Activated CD4-positive, alpha-beta T cell treated with anti-CD3 and anti-CD28 coated beads, Interleukin-2, amount 10 ng/mL, durations not matched to agents 7 days and 5 days (primary cell): ENCODE measurements at places on chromosomes 7 and 10. TPM values are rescaled to one million over a fixed set of nuclear protein-coding genes. Genes with fewer than 3 reads are reported as not detected.
A peak's percentile ranks its signal among the peaks of the same experiment; 100 is the strongest.

GRCh38 chr7:7861211-7861633 lies 107.4 kb upstream of the GLCCI1 start:
- no peaks in the 10 kb centered on the region for H3K27me3 ChIP-seq
- no peak overlapping the region for H3K4me3 ChIP-seq
- H3K36me3 ChIP-seq: no peaks in the 10 kb centered on the region
- H3K4me1 ChIP-seq: peaks cover 4% of the 10 kb centered on the region
- DNase-seq: no peak

- H3K27me3 ChIP-seq: no peaks in the 10 kb centered on the region
- H3K4me3 ChIP-seq: no peak overlapping the region
- H3K27ac ChIP-seq: no peak overlapping the region
- DNase-seq: no peak
- peaks cover 7% of the 10 kb centered on the region for H3K36me3 ChIP-seq
Observed at GRCh38 chr10:89235073-89235798, 16.3 kb downstream of the LIPA start.

GRCh38 chr7:38178695-38179344 lies 775 bp downstream of the STARD3NL start:
- H3K27ac ChIP-seq: peak overlapping the region; percentile 89
- no peak for DNase-seq
- H3K36me3 ChIP-seq: peaks cover 4% of the 10 kb centered on the region
- H3K4me1 ChIP-seq: peaks cover 32% of the 10 kb centered on the region
- peak overlapping the region; percentile 91 for H3K4me3 ChIP-seq
- H3K27me3 ChIP-seq: peaks cover 6% of the 10 kb centered on the region

DNA sequence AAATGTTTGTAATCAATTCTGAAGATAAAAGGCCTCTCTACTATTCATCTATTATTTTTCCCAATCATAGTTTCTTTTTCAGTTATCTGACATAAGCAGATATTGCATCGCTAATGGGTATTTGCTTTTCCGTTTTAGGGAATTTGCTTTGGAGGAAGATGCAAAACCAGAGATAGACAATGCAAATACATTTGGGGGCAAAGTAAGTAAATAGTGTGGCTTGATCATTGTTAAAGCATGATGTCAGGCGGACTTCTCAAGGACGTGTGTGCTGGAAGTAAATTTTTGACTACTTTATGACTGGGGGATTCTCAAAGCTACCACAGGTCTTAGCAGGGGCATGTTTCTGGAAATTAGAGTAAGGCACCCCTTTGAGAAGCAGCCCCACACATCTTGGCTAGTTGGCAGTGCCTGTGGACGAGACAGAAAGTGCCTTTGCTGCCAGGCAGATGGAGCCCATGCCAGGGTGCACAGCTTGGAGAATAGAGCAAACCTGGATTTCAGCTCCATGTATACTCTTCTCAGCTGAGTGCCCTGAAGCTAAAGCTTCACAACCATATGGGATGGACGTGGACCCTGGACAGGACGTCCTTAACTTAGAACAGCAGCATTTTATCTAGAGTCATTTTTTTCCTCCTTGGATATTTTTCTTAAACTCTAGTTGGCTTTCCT lies 68.6 kb downstream of the SRI start:
- H3K4me1 ChIP-seq: no peaks in the 10 kb centered on the region
- H3K36me3 ChIP-seq: no peaks in the 10 kb centered on the region
- H3K27ac ChIP-seq: no peak overlapping the region
- H3K27me3 ChIP-seq: no peaks in the 10 kb centered on the region
- no peak overlapping the region for H3K4me3 ChIP-seq

- H3K4me3 ChIP-seq: no peak overlapping the region
- peaks cover 16% of the 10 kb centered on the region for H3K27me3 ChIP-seq
- no peaks in the 10 kb centered on the region for H3K36me3 ChIP-seq
- no peak overlapping the region for H3K27ac ChIP-seq
- H3K4me1 ChIP-seq: no peaks in the 10 kb centered on the region
Observed at GRCh38 chr7:107957436-107957835, 45.5 kb downstream of the LAMB1 start.

DNA sequence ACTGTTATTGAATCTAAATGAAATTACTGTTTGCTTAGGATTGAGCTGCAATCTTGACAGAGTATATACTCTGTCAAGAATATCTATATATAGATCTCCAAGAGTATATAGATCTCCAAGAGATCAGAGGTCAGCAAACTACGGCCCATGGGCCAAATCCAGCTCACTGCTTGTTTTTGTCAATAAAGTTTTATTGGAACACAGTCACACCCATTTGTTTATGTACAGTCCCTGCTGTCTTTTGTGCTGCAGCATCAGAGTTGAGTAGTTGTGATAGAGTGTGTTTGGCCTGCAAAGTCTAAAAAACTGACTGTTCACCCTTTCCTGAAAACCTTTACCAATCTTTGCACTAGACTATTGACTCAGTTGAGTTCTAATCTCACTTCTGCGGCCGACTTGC lies 66.3 kb upstream of the NPVF start:
- peaks cover 2% of the 10 kb centered on the region for H3K27me3 ChIP-seq
- no peak for DNase-seq
- no peak overlapping the region for H3K4me3 ChIP-seq
- H3K27ac ChIP-seq: no peak overlapping the region
- H3K4me1 ChIP-seq: no peaks in the 10 kb centered on the region

The MCM10 gene
- total RNA-seq: 65.4 TPM

The FBXL13 gene
- 0.15 TPM for total RNA-seq

DNA sequence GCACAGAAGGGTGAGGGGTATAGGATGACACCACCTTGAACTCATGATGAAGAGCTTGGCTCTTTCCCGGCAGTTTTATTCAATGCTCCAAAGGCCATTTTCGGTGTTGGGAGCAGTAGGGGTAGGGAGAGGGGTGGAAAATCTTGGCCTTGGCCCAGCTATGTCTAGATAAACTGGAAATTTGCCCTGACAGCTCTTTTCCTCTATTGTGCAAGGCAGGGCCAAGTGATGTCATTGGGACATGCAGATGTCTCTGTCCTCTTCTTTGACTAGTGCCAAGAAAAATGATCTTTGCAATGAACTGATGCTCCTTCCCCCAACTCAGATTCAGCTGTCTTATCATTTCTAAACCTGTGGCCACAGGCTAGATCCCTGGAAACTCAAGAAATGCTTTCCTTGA lies 27.7 kb upstream of the PRKCQ start:
- H3K4me3 ChIP-seq: no peak overlapping the region
- peaks cover 89% of the 10 kb centered on the region for H3K4me1 ChIP-seq
- H3K27me3 ChIP-seq: no peaks in the 10 kb centered on the region
- peak overlapping the region; percentile 76 for H3K27ac ChIP-seq
- peaks cover 63% of the 10 kb centered on the region for H3K36me3 ChIP-seq

DNA sequence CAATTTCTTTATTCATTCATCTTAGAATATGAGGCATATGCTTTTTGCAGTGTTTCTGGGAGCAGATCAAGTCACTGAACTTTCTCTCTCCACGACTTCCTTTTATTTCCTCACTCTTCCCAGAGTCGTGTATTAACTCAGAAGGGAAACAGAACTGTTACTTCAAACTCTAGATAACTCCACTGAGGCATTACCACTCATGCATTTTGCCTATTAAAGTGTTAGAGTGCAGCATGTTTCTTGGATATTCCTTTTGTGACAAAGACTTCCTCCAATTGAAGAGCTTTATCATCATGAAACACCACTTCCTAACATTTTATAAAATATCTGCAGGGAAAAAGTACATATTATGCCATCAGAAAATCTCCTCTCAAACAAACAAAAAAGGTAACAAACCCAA lies 797.4 kb upstream of the COBL start:
- no peak overlapping the region for H3K27ac ChIP-seq
- H3K4me3 ChIP-seq: no peak overlapping the region
- no peaks in the 10 kb centered on the region for H3K27me3 ChIP-seq
- H3K36me3 ChIP-seq: no peaks in the 10 kb centered on the region
- H3K4me1 ChIP-seq: no peaks in the 10 kb centered on the region

The RAMP3 gene
- not detected for total RNA-seq

- H3K36me3 ChIP-seq: no peaks in the 10 kb centered on the region
- H3K27me3 ChIP-seq: peaks cover 3% of the 10 kb centered on the region
- H3K4me3 ChIP-seq: no peak overlapping the region
- H3K27ac ChIP-seq: no peak overlapping the region
- no peaks in the 10 kb centered on the region for H3K4me1 ChIP-seq
Observed at GRCh38 chr10:7561985-7562384, 104.8 kb downstream of the ITIH5 start.

The GNG11 gene
- not detected for total RNA-seq

DNA sequence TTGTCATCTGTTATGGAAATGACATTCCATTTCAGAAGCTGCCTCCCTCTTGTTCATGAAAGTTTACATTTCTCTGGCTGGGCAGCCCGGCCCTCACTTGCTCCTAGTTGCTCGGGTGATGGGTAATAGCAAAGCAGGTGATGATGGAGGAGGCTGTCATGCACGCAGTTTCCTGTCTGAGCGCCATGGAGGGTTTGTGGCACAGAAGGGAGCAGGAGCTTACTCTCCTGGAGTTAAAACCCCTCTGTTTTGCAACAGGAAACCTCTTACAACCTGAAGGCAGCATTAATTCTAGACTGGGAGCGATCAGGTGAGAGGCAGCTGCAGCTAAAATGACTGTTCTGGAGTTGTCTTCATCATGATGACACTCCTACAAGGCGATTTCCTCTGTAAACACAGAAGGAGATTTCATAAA lies 34.1 kb upstream of the MKI67 start:
- peaks cover 22% of the 10 kb centered on the region for H3K4me1 ChIP-seq
- no peak for DNase-seq
- no peak overlapping the region for H3K4me3 ChIP-seq
- H3K27ac ChIP-seq: no peak overlapping the region
- H3K27me3 ChIP-seq: peaks cover 18% of the 10 kb centered on the region

The PON1 gene
- total RNA-seq: not detected

GRCh38 chr7:129875160-129875559 lies 77.6 kb downstream of the UBE2H start:
- H3K36me3 ChIP-seq: peaks cover 35% of the 10 kb centered on the region
- DNase-seq: no peak
- H3K27me3 ChIP-seq: no peaks in the 10 kb centered on the region
- H3K4me1 ChIP-seq: peaks cover 26% of the 10 kb centered on the region
- no peak overlapping the region for H3K4me3 ChIP-seq

The CPA2 gene
- not detected for total RNA-seq

DNA sequence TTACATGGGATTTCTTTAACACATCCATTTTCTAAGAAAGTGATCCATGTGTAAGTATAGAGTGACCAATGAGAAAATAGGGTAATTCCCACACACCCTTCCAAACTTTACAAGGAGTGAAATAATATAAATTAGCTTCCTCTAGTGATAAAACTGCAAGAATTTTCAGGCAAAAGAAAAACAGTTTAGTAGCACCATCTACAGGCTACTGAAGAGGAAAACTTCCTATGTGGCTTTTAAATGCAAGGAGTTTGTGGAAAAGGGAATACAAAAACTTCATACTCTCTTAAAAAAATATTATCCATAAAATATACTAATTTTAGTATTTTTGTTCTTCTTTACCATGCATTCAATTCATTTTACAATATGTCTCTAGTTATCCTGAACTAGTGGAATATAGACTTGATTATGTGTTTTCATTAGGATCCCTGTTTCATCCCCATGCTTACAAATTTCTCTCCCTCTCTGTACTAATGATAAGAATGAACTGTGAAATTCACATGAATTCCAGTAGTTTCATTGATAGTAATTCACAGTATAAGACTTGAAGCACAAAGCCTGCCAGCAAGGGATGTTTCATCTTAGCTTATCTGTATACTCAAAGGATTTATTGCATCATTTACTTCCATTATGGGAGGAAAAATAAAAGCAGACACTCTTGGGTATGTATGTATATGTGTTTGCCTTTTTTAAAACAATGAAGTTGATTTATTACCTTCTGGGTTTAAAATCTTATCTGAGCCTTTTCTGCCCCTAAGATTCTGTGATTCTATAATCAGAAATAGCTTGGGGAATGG lies 442.9 kb downstream of the AUTS2 start:
- no peak for DNase-seq
- H3K27ac ChIP-seq: no peak overlapping the region
- no peaks in the 10 kb centered on the region for H3K4me1 ChIP-seq
- H3K36me3 ChIP-seq: no peaks in the 10 kb centered on the region
- H3K27me3 ChIP-seq: peaks cover 3% of the 10 kb centered on the region

The NFE2L3 gene
- 15.3 TPM for total RNA-seq

- no peak overlapping the region for H3K4me3 ChIP-seq
- H3K36me3 ChIP-seq: no peaks in the 10 kb centered on the region
- H3K27me3 ChIP-seq: no peaks in the 10 kb centered on the region
Observed at GRCh38 chr10:3871424-3871996, 86.5 kb upstream of the KLF6 start.

- no peaks in the 10 kb centered on the region for H3K36me3 ChIP-seq
- peaks cover 7% of the 10 kb centered on the region for H3K27me3 ChIP-seq
- no peak overlapping the region for H3K4me3 ChIP-seq
- DNase-seq: no peak
- no peaks in the 10 kb centered on the region for H3K4me1 ChIP-seq
Observed at GRCh38 chr7:87001214-87001613, 58.2 kb downstream of the ELAPOR2 start.

The SAMD9 gene
- total RNA-seq: 80.1 TPM

GRCh38 chr10:32582946-32583345 lies 137.0 kb downstream of the CCDC7 start:
- H3K27me3 ChIP-seq: no peaks in the 10 kb centered on the region
- no peak for DNase-seq
- no peak overlapping the region for H3K27ac ChIP-seq
- no peak overlapping the region for H3K4me3 ChIP-seq

The NSUN6 gene
- 22.0 TPM for total RNA-seq

DNA sequence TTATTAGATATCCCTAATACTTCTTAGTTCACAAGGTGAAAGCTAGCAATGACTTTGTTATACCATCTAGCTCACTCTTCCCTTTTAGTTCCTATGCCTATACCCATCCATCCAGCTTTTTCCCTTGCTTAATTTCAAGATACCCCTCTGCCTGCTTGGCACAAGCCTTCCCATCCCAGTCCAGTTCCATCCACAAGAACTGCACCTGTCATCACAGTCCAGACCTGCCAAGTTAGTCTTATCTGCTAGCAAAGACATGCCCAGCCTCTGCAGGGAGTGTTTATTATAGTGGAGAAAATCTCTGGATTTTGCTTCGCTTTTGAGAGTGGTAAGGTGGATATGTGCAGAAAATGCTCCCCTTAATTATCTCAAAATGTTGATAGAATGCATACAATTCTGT lies 158.2 kb downstream of the ST7 start:
- H3K27me3 ChIP-seq: peaks cover 3% of the 10 kb centered on the region
- H3K27ac ChIP-seq: no peak overlapping the region
- DNase-seq: no peak
- peaks cover 22% of the 10 kb centered on the region for H3K4me1 ChIP-seq
- H3K4me3 ChIP-seq: no peak overlapping the region

GRCh38 chr10:110851020-110851612 lies 20.6 kb upstream of the PDCD4 start:
- H3K4me3 ChIP-seq: peak overlapping the region; percentile 28
- peak overlapping the region; percentile 26 for H3K27ac ChIP-seq
- peak; percentile 47 for DNase-seq
- H3K4me1 ChIP-seq: peaks cover 66% of the 10 kb centered on the region

GRCh38 chr7:93055543-93056107 lies 62.2 kb downstream of the SAMD9 start:
- H3K27ac ChIP-seq: no peak overlapping the region
- H3K4me3 ChIP-seq: no peak overlapping the region
- no peak for DNase-seq
- H3K27me3 ChIP-seq: peaks cover 6% of the 10 kb centered on the region
- peaks cover 16% of the 10 kb centered on the region for H3K4me1 ChIP-seq

- H3K36me3 ChIP-seq: no peaks in the 10 kb centered on the region
- H3K27ac ChIP-seq: no peak overlapping the region
- H3K27me3 ChIP-seq: no peaks in the 10 kb centered on the region
- no peak for DNase-seq
- H3K4me1 ChIP-seq: no peaks in the 10 kb centered on the region
Observed at GRCh38 chr10:127576051-127576450, 26.9 kb downstream of the NPS start.

The TAS2R4 gene
- total RNA-seq: 1.1 TPM
